ENCODE measurements at places on chromosomes 7 and 10. TPM values are rescaled to one million over a fixed set of nuclear protein-coding genes. Genes with fewer than 3 reads are reported as not detected.

Gene GPR158
- total RNA-seq, result not detected

Gene HOGA1
- total RNA-seq, result not detected

Gene TPST1
- 6.5 TPM for total RNA-seq

Gene NSUN5
- 68.9 TPM for total RNA-seq

Gene HOXA1
- total RNA-seq, result 0.55 TPM

Gene SFTPA1
- not detected for total RNA-seq

Gene ASIC3
- 1.2 TPM for total RNA-seq

Gene FGF8
- total RNA-seq, result not detected

Gene CHN2
- 1.1 TPM for total RNA-seq

Gene GIMAP6
- 0.17 TPM for total RNA-seq

Gene CLRN3
- total RNA-seq, result not detected

Gene NKX1-2
- total RNA-seq, result not detected

Gene ATXN7L1
- 14.4 TPM for total RNA-seq

Gene MKX
- not detected for total RNA-seq
